ENCODE measurements at places on chromosomes 6 and 20. TPM values are rescaled to one million over a fixed set of nuclear protein-coding genes. Genes with fewer than 3 reads are reported as not detected.
A peak's percentile ranks its signal among the peaks of the same experiment; 100 is the strongest.

- no peak for DNase-seq
These were observed 6.6 kb downstream of the ARHGAP40 start for GRCh38 chr20:38608188-38608587.

- DNase-seq, result no peak
These were observed 14.6 kb downstream of the MAP3K5 start for GRCh38 chr6:136777651-136778050.

DNA sequence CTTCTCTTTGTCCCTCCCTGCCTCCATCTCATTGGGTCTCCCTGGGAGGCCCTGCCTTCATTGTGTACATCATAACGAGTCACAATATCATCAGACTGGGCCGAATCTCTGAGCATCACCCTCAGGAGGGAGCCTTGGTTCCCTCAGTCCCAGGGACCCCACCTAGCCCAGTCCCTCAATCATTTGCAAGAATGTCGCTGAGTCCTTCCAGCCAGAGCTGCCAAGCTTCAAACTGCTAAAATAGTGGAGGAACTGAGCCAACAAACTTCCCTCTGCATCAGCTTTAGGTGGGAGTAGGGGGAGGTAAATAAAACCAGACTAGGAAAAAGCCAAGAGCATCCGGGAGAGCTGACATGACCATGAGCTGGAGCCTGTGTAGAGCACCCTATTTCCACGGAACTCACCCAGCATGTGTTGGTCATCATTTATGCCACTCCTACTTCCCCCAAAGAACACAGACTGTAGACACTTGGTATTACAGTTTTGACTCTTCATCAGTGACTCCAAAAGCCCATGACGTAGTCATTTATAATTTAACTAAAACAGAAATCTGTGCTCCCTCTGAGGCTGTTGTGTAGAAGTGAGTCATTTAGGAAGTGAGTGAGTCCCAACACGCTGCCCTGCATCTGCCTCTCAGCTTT lies 28.8 kb upstream of the IL17A start:
- no peak for DNase-seq

GRCh38 chr6:144315981-144316861 lies 31.1 kb downstream of the UTRN start:
- DNase-seq, result no peak

GRCh38 chr6:142446168-142446567 lies 144.4 kb downstream of the ADGRG6 start:
- no peak for DNase-seq

- DNase-seq, result no peak
These were observed 148.3 kb upstream of the DTNBP1 start for GRCh38 chr6:15811107-15811506.

- no peak for DNase-seq
These were observed 27.0 kb downstream of the TOX2 start for GRCh38 chr20:43941476-43942200.

GRCh38 chr6:46637145-46637544 lies 15.5 kb downstream of the CYP39A1 start:
- peak; percentile 5 for DNase-seq

DNA sequence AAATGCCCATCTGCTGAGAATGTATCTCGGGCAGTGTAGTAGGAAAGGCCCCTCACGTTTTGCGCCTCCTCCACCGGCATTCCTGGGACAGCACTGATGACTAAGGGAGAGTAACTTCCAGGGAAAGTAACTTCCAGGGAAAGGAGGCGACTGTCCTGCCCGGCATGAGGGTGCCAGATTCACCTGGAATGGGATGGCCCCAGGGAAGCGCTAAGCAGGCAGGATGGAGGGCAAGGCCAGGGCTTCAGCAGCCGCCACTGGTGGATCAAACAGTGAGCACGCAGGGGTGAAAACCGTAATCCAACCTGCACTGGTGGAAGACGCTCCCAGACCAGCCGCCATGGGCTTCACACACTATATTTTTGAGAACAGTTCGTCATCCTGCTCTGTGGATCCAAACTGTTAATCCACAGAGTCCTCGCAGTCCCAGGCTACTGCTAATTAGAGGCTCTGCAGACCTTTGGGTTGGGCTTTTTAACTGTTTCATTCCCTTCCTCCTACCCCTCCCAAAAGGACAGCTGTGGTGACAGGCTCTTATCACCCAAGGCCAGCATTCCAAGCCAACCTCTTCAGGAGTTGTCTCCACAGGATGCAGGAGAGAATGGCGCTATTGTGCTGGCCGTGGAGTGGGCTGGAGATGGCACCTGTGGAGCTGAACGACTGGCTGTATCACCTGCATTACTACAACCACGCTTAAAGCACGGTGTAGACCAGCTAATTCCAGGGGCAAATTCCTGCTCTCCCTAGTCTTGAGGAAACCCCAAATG lies 178.9 kb downstream of the DLL1 start:
- no peak for DNase-seq

- DNase-seq, result no peak
These were observed 46.8 kb upstream of the SH3BGRL2 start for GRCh38 chr6:79584332-79584731.

DNA sequence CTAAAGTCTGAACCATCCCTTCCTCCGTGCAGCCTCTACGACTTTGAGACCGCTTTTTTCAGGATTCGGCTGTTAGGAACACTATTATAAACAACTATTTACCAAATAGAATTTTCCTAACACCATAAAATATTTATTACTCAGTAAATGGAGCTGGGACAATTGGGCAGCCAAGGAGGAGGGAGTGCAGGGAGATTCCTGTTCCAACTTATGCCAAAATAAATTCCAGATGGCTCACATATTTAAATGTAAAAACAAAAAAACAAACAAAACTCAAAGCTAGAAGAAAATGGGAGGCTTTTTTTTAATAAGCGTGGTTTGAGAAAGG lies 48.1 kb downstream of the TCP11 start:
- DNase-seq, result no peak

DNA sequence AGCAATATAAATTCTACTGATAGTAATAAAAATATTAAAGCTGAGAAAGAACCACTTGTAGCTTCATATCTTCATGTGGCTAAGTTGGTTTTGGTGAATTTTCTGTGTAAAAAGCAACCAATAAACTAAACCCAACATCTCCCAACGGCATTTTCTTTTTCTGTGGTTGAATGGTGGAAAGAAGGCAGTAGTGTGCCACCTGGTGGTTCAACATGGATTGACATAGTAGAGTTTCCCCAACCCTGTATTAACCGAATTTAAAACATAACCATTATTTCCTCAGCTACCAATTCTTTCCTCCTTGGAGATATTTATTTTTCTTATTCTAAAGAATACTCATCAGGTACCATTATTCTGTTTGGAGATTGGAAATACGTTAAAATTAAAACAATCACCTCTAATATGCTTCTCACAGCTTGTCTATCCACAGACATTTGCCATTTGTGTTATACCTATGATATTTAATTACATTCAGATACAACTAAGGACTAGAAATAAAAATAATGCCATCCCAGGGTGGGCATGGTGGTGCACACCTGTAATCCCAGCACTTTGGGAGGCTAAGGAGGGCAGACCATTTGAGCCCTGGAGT lies 117.1 kb upstream of the EEF1E1 start:
- peak; percentile 36 for DNase-seq

- DNase-seq, result no peak
These were observed 81.8 kb downstream of the SGK1 start for GRCh38 chr6:134235937-134236751.

DNA sequence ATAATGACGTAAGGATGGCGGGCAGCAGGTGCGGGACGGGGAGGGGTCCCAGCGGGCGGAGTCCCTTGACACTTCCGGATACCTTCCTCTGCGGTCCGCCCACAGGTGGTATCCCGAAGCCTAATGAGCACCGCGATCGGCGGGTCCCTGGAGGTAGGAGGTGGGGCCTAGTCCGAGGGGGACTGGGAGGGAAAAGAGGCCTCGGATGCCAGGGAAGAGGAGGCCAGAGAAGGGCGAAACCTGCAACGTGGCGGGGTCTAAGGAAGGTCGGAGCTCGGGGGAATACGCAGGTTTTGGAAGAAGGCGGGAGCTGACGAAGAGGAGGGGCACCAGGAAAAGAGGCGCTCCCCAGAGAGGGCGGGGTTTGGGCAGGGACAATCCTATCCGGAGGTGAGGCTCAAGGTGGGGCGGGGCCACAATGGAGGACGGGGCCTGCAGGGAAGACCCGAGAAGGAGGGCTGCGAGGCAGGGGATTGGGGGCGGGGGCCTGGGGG lies 3.7 kb downstream of the PRSS16 start:
- no peak for DNase-seq

GRCh38 chr6:125164696-125165095 lies 11.1 kb downstream of the TPD52L1 start:
- DNase-seq, result no peak

DNA sequence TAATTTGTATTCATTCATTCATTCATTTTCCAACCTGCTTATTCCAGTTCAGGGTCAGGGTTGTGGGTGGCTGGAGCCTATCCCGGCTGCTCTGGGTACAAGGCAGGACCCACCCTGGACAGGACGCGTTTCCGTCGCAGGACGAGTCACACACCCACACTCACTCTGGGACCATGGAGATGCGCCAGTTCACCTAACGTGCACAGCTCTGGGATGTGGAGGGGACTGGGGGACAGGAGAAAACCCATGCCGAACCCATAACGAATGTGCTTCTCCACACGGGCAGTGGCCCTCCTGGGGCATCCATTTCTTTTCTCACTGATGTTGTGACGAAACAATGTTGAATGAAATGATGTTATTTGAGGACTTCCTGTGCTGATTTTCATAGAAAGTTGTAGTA lies 26.5 kb downstream of the ERMARD start:
- DNase-seq, result no peak

- no peak for DNase-seq
These were observed 313.4 kb downstream of the CDH26 start for GRCh38 chr20:60271597-60271996.

DNA sequence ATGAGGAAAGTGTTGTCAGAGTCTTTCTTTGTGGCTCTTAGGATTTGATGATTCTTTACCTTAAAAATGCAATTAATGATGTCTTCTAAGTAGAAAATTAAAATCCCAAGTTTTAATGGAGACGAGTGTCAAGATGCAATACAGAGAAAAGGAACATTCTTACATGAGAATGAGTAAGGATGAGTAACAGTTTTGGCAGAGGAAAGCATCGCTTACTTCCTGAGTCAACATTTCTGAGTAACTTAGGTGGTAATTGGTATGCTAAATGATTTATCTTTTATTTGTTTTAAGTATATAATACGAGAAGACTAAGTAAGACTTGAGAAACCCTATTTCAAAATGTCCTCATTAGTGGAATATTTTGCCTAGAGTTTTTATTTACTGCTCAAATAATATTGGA lies 101.3 kb downstream of the RTN4IP1 start:
- no peak for DNase-seq

- DNase-seq, result no peak
These were observed 63.9 kb downstream of the MAP7 start for GRCh38 chr6:136486357-136486756.

DNA sequence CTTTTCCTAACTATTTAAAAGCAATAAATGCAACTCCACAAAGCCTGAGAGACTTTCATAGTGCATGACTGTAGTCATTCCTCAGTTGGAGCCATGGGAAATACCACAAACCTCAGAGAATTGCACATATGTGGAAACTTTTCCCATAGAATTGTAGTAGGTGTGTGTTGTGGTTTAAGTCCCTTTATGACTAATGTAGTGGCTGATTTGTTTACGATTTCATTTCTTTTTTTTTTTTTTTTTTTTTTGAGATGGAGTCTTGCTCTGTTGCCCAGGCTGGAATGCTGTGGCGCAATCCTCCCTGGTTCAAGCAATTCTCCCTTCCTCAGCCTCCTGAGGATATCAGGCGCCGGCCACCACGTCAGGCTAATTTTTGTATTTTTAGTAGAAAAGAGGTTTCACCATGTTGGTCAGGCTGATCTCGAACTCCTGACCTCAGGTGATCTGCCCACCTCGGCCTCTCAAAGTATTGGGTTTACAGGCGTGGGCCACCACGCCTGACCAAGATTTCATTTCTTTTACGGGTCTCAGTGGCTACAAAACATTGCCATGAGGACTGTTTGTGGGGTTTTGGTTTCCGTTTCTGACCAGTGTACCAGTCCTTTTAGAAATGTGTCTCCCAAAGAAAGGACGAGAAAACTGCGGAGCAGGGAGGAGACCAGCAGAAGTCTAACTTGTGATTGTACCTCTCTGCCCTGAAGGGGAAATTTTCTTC lies 212.1 kb upstream of the MARCKS start:
- DNase-seq, result no peak

- no peak for DNase-seq
These were observed 14.0 kb upstream of the SLC17A5 start for GRCh38 chr6:73667798-73668197.

- DNase-seq, result peak; percentile 44
These were observed 15.2 kb upstream of the ZNF335 start for GRCh38 chr20:45987108-45987780.

- no peak for DNase-seq
These were observed 68.7 kb downstream of the SYTL3 start for GRCh38 chr6:158718461-158719046.

GRCh38 chr6:151103266-151103665 lies 136.5 kb upstream of the AKAP12 start:
- DNase-seq, result peak; percentile 73

GRCh38 chr6:31737315-31737990 lies 1.1 kb upstream of the CLIC1 start:
- peak; percentile 25 for DNase-seq

DNA sequence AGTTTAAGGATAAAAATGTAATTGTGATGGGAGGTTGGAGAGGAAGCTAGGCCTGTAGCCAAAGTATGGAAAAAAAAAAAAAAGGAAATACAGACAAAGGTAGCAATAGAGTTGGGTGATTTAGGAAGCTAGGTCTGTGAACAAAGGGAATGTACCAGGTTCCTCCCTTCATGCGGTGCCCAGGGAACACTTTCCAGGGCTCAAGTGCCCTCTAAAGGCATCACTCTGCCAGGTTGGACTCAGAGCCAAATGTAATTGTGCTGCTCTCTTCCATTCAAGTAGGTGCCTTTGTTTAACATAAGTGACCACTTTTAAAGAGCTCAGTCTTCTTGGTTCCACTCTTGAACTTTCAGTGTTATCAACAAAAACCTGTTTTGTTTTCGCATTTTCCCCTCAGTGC lies 159.7 kb upstream of the AHI1 start:
- DNase-seq, result no peak

GRCh38 chr6:103255132-103255531 lies 1604.6 kb downstream of the HACE1 start:
- DNase-seq, result no peak

The CASS4 gene
- 4.4 TPM for polyA plus RNA-seq

The CST3 gene
- not detected for polyA plus RNA-seq

The RSPH9 gene
- polyA plus RNA-seq, result 0.91 TPM

The APOBEC2 gene
- 404 TPM for polyA plus RNA-seq

The LZTS3 gene
- polyA plus RNA-seq, result 3.0 TPM

The TFAP2A gene
- 0.27 TPM for polyA plus RNA-seq

The BPI gene
- 0.65 TPM for polyA plus RNA-seq

The POM121L2 gene
- polyA plus RNA-seq, result not detected

The MRPL14 gene
- 25.5 TPM for polyA plus RNA-seq

The CTAGE9 gene
- not detected for polyA plus RNA-seq

The NDUFAF4 gene
- 32.5 TPM for polyA plus RNA-seq

The RSPH4A gene
- 0.74 TPM for polyA plus RNA-seq

The AGER gene
- polyA plus RNA-seq, result 8.9 TPM

The IMPG1 gene
- polyA plus RNA-seq, result 1.2 TPM

The CDH26 gene
- 0.97 TPM for polyA plus RNA-seq

The TPD52L1 gene
- polyA plus RNA-seq, result 39.2 TPM
